Activated T-cell treated with anti-CD3 and anti-CD28 coated beads, Interleukin-2, amount 50 U/mL, for 4 hours (primary cell): ENCODE measurements at places on chromosomes 7 and 10.

GRCh38 chr7:50265968-50266634, 38.4 kb upstream of the IKZF1 start:
- DNase-seq: no peak

DNA sequence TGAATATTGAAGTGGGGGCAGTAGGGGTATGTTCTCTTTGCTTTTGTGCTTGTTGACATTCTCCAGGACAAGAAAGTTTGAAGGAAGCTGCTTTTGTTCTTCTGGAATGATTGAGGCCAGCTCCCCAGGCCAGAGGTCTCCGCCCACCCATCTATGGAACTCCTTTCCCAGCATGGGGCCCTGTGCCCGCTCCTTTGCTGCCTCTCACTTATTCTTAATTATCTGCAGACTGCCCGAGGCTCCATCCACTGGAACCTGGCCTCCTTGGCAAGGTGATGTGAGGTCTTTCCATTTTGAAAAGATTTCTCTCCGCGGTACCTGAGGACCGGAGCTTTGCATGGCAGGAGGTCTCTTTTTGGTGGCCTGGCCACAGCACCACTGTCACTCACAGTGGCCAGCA, 39.3 kb upstream of the MKI67 start:
- DNase-seq: no peak

DNA sequence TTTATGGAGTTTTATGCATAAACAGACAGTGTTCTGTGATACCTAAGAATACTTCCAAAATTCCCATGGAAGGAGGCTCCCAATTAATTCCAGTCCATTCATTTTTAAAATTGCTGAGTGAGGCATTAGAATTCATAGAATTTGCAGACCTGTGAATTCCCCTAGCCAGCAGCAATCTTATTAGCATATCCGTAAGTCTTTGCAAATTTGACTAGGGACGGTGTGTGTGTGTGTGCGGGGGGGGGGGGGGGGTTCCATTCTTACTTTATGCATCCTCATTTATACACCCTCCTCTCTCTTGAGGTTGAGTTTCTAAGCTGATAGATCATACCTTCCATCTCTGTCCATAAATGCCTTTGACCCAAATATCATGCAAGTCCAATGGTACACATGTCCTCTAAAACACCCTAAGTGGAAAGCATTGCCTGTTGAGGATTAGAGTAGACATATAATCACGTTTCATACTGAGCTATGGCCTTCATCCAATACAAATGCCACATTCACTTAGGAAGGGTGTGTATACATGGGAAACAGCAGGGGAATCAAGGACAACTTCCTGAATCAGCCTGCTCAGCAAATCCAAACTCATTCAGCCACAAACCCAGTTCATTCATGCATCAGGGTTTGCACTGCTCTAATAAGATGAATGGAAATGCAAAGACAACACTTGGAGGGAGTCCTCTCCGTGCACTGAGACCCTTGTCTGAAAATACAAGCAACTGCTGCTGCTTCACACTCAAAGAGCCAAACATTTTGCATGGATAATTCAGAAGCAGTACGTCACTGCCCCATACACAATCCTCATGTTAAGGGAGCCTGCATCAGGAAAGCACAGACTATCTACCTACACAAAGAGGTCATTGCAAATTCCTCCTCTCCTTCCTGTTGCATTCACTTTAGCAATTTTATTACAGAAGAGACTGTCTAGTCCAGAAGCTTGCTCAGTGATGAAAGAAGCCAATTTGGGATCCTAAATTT, 350.8 kb downstream of the KCNMA1 start:
- no peak for DNase-seq

DNA sequence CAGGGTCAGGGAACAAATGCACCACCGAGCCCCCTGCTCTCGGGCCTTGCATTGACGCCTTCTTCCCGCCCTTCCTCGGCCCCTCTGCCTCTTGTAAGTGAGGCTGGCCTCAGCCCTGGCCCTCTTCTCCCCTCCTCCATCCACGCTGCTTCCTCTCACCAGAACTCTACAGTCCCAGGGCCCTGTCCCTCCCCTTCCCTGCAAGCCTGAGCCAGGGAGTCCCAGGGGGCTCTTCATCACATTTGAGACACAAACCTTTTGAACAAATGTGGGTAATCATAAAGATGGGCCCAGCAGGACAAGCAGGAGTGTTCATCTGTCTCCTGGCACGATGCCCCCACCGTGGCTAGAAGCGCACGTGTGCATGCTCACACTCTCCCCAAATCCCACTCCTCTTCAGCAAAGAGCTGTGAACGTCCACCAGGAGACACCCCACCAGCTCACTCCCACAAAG, 57.7 kb downstream of the SLIT1 start:
- no peak for DNase-seq

- DNase-seq: no peak
These were observed 1.2 kb downstream of the HIPK2 start for GRCh38 chr7:139776486-139777132.

DNA sequence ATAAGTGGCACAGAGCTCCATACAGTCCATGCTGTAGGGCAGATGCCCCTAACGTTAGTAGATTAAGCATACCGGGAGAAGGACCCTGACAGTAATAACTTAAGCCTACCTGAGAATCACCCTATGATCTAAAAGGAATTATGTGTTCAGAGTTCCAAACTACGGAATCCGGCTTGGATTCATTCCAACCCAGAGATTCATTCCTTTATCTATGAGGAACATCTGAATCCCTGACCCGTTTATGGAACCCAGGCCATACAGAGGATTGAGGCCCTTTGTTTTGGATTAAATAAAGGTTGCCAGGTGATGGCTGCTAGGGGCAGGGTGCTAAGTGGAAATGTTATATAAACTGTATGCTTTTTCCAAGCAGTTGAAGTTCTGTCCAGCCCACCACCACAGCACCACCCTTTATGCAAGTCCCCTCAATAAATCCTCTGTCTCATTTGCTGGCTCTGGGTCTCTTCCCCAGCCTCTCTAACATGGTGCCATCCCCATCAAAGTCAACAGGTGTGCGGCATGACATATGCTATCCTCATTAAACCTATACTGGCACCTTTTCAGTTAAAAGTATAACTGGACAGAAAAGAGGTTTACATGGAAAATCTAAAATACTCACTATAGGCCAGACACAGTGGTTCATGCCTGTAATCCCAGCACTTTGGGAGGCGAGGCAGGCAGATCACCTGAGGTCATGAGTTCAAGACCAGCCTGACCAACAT, 9.1 kb upstream of the ANAPC16 start:
- no peak for DNase-seq

GRCh38 chr7:46960970-46961369, 620.9 kb downstream of the TNS3 start:
- DNase-seq: no peak

DNA sequence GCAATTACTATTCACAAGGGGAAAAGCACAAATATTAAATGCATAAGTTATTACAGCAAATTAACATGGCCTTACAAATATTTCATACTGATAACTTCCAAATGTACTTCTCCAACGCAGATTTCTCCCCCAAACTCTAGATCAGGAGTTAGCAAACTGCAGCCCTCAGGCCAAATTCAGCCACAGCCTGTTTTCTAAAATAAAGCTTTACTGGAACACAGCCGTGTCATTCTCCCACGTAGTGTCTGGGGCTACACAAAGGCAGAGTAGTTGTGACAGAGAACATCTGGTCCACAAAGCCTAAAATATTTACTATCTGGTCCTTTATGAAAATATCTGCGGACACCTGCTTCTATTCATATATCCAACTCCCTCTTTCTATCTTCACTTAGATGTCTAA, 151.8 kb upstream of the AHR start:
- no peak for DNase-seq

DNA sequence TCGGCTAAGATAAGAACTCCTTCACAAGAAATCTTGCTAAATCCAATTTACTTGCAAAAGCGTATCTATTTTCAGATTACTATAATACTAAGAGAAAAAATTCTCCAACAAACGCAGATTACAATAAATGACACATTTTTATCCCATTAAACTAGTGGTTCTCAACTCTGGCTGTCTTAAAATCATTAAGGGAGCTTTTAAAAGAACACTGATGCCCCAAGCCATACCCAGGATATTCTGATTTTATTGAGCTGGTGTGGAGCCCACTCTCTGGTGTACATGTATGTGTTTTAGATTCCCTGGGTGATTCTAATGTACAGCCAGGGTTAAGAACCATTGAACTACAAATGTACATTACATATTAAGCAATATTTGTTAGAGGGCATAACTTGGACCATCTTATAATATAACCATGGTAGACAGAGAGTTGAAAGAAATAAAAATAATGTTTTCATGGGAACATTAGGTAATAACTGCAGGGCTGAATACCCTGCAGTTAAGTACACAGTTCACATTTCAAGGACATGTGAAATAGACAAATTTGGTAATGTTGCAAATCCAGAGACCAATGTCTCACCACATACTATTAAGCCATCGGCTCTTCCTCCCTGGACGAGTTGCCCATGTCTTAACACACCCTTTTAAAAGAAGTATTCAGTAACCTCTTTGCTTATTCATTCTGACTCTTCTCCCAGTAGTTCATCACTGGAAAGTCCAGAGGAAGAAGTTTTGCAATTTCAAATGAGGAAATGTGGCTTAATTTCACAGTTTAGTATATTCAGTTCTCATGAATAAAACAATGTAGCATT, 6.2 kb downstream of the GSAP start:
- DNase-seq: no peak

GRCh38 chr7:80530136-80530535, 18.3 kb upstream of the GNAT3 start:
- no peak for DNase-seq

DNA sequence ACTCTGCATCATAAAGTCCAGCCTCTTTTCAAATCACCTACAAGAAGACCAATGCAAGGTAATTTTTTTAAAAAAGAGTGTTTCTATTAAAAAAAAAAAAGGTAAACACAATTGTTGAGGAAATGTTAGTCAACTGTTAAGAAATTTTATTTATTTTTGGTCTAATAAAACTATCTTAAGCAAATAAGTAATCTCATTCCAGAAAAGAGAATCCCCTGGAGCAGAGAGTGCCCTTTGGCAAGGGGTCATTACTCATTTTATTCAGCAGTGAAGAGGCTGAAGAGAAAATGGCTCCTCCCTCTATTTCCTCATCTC, 63.4 kb upstream of the GSDME start:
- DNase-seq: no peak

GRCh38 chr7:99648843-99649242, 31.0 kb downstream of the CYP3A5 start:
- DNase-seq: no peak

DNA sequence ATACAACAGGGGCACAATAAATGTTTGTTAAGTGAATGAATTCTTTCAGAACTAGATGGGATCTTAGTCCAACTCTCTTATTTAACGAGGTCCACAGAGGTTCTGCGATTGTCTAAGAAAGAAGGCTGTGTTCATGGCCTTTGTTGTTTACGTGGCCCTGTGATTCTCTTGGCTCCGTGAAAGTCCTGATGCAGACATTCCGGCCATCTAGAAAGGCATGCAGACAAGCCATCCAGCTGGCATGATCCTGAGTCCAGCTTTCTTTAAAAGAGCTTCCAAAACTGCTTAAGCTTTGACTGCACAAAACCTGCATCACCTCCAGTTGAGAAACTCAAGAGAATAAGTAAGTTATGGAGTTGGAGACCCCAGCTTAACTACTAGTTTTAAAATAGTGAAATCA, 26.0 kb downstream of the EGFR start:
- DNase-seq: no peak

DNA sequence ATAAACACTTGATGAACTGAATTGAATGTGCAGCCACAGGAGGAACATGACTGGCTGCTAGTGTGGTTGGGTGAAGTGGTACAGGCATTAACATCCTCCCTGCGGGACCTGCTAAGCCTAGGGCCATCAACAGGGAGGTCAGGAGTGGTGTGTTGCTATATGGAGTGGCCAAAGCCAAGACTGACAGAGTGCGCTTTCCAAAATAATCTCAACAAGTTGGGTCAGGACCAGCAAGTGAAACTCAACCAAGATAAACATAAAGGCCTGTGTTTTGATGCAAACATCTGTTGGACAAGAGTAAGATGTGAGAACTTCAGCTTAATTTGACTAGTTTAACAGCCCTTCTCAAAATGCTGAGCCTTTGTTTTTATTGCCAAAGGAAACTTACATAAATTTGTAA, 97.7 kb downstream of the WDFY4 start:
- no peak for DNase-seq

DNA sequence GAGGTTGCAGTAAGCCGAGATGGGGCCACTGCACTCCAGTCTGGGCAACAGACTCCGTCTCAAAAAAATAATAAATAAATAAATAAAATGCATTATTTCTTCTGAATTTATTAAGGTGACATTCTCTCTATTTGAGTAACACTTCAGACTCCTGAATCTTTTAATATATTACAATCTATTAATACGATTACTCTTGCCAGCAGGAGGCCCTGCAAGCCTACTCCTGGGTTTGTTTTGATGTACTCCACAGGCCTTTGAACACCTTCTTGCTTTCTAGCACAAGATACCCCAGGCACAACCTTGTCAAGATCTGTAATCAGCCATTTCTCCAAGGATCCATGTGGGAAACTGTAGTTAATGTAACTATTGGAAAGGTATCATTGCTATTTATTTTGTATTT, 63.5 kb downstream of the COBL start:
- DNase-seq: no peak

- DNase-seq: no peak
These were observed 317.1 kb upstream of the SEMA3C start for GRCh38 chr7:81235997-81236396.

DNA sequence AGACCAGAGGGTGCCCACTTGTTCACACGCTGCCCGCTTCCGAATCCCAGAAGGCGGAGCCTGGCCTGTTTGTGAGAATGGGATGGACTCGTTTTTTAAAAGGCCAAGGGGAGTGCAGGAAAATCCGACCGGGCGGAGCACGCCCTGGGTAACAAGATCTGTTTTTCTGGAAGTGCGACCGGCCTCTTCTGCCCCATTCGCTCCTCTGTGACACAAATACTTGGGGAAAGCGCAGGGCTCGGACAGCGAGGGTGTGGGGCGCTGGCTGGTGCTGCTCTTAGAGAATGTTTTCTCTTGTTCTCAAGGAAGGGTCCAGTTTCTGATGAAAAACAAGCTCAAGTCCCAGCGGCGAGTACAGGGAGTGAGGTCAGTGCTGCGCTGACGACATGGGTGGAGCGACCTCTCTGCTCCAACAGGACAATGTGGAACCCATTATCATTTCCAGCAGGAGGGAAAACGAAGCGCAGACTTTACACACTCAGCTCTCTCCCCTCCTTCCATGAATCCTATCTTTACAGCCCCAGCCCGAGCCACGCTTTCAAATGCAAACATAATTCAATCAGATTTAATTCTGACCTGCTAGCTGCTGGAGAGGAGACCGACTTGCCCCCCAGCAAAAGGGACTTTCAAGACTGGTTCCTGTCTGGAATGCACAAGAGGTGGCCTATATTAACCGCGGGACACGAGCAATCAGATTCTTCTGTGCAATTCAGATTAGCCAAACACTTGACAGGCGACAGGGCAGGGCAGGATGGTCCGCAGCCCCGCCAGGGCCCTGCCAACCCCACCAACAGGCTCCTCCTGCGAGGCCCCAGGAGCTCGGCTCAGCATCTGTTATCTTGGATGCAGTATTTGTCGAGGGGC, 1.1 kb downstream of the RADIL start:
- DNase-seq: no peak

DNA sequence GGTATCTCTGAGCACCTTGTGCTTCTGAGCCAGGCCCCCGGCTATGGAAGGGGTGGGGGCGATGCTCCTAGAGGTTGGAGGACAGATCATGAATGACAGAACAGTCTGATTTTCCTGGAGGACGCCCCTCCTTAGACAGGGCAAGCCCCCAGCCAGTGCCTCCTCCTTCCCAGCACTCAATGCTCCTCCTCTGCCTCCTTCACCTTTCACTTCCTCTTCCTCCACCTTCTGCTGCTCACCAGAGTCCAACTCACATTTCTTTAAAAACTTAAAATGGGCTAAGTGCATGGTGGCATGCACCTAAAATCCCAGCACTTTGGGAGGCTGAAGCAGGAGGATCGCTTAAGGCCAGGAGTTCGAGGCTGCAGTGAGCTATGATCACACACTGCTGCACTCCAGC, 71.1 kb upstream of the CUX1 start:
- DNase-seq: no peak
